ENCODE measurements at places on chromosomes 6 and 20.

DNA sequence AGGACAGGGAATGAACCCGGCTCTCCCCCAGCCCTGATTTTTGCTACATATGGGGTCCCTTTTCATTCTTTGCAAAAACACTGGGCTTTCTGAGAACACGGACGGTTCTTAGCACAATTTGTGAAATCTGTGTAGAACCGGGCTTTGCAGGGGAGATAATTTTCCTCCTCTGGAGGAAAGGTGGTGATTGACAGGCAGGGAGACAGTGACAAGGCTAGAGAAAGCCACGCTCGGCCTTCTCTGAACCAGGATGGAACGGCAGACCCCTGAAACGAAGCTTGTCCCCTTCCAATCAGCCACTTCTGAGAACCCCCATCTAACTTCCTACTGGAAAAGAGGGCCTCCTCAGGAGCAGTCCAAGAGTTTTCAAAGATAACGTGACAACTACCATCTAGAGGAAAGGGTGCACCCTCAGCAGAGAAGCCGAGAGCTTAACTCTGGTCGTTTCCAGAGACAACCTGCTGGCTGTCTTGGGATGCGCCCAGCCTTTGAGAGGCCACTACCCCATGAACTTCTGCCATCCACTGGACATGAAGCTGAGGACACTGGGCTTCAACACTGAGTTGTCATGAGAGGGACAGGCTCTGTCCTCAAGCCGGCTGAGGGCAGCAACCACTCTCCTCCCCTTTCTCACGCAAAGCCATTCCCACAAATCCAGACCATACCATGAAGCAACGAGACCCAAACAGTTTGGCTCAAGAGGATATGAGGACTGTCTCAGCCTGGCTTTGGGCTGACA, 28.8 kb upstream of the ZBP1 start:
- no peak for DNase-seq

GRCh38 chr6:142048593-142048980, 84.1 kb upstream of the GJE1 start:
- no peak for DNase-seq

DNA sequence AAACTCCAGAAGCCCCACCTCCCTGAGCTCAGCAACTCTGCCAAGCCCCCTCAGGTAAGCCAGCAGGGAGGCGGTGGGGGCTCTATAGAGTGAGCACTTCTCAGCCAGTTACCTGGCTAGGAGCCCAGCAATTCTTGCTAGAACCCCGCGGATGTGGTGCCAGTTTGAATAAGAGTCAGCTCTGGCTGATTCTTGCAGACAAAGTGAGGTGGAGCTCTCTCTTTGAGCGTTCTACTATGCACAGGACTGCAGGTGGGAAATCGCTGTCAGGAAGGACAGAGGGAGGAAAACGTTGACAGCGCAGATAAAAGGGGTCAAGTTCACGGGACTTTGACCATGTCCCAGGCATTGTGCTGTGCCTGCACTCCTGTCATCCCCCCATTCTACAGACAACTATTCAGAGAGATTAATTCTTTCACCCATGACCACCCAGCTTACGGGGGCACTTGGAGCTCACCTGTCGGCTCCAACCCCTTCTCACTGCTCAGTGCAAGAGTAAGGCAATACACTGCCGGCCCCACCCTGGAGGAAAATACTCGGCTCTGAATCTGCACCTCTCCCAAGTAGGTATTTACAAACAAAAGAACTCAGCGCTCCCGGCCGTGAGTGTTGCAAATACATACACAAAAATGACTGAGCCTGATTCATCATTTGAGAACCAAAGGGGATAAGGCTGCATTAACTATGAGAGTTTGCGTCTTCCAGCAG, 92.9 kb downstream of the ANKRD60 start:
- DNase-seq, result no peak

GRCh38 chr20:40506537-40506939, 182.5 kb downstream of the MAFB start:
- DNase-seq, result no peak

DNA sequence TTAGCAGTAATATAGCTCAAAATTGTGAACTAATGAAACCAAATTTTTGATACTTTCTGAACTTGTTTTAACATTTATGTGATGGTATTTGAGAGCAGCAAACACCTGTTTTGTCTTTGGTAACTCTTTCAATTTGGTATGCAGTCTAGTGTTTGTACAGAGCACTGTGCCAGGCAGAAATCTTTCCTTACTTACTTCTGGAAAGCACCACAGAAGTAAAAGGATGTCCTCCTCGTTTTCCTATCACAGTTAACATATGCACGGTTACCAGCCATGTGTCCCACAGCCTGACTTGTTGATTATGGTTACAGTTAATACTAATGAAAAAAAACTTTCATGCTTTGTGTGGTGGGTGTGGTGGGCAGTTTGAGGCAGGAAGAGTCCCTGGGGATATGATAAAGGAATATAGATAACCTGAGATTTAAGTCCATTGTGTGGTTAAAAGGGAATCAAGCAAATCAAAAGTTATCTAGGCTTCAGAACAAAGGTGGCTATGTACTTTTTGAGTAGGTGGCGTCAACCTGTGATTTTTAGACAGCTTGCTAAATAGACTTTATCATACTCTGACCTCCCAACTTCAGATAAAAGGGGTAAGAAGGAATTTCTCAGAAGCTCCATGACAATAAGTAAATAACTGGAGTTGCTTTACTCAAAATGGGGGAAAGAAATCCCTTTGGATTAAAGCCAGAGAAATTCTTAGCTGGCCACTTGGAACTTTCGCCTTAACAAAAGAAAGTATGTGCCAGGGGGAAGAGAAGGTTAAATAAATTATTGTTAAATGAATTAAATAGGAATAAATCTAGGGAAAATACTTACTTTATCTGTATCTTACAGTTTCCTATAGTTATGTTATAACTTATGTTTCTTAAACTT, 20.1 kb upstream of the COL10A1 start:
- DNase-seq, result no peak

- no peak for DNase-seq
Observed at GRCh38 chr6:45394586-45395095, 16.9 kb upstream of the SUPT3H start.

DNA sequence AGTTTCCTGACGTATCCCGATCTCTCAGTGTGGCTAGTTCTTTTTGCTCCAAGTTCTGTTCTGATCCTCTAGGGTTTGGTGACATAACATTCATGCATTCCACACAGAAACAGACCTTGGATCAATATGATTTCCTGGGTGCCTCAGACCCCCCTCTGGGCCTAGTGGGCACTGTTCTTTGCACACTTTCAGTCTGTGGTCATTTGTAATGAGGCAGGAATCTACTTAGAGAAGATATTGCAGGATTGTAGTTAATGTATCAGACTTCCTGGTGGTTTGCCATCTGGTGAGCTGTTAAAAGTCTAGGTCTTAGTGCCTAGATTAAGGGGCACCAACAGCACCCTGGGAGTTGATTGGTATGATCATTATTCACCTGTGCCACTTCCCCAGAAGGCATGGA, 7.5 kb downstream of the BEND6 start:
- no peak for DNase-seq

- no peak for DNase-seq
Observed at GRCh38 chr6:84763886-84764331, 489 bp downstream of the TBX18 start.

DNA sequence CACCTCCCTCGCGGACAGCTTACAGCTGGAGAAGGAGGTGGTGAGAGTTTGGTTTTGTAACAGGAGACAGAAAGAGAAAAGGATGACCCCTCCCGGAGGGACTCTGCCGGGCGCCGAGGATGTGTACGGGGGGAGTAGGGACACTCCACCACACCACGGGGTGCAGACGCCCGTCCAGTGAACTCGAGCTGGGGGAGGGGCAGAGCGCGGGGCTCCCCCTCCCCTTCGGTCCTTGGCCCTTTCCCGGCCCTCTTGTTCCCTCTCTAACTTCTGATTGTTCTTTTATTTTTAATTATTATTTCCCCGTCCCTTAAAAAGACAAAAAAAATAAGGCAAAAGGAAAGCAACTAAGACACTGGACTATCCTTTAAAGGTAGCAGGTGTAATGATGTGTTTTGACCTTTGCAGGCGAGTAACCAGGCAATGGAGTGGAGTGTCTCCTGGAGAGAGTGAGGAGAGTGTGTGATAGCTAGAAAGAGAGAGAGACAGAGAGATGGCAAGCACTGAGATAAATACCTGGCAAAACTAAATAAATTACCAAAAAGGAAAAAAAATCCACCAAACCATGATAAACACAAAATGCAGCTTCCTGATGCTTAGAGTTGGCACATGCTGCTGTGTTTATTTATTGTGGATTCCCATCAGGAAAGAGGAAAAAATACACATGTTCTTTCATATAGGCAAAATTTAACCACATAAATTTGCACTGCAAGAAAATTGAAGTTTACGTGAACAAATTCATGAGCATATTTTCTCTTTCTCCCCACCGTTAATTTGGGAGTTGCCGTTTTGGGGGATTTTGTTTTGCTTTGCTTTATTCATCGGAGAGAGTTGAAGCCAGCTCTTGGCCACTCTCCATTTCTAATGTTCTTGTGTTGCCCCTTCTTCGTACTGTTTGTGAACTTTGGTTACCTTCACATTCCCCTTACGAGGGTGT, 1.9 kb downstream of the POU3F2 start:
- no peak for DNase-seq

- no peak for DNase-seq
Observed at GRCh38 chr6:110055387-110055735, 77.2 kb downstream of the GPR6 start.

- no peak for DNase-seq
Observed at GRCh38 chr6:111258615-111259088, 171.3 kb downstream of the SLC16A10 start.

- DNase-seq, result no peak
Observed at GRCh38 chr20:10715035-10715434, 41.2 kb upstream of the JAG1 start.

DNA sequence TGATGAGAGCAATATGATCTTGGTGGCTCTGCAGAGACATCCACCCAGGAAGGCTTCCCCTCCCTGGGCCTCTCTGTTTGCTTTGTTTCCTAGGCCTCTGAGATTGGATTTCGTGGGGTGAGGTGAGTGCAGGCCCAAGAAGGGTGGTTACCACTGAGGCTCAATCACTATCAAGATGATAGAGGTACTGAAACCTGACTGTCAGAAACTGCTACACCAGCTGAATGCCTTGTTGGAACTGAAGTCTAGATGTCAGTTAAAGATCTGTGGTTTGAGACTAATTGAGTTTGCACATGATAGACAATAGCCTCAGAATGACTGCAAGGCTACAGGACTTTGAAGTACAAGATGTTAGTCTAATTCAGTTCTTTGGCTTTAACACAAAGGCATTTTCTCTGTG, 15.2 kb downstream of the VNN1 start:
- DNase-seq, result no peak

DNA sequence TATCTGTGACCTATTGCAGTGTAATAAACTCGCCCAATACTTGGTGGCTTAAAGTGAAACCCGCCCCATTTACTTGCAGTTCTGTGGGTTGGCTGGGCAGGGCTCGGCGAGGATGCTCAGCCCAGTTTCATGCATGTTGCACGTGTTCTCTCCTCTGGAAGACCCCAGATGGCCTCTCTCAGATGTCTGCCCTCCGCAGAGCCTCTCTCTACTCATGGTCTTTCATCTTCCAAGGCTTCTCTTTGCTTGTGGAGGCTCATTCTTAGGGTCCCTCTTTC, 251.4 kb downstream of the SOD2 start:
- no peak for DNase-seq

- no peak for DNase-seq
Observed at GRCh38 chr20:37161830-37162549, 17.1 kb upstream of the RPN2 start.

- DNase-seq, result no peak
Observed at GRCh38 chr6:82584856-82585255, 221.2 kb downstream of the TPBG start.

- no peak for DNase-seq
Observed at GRCh38 chr6:111741177-111741952, 131.9 kb downstream of the FYN start.

DNA sequence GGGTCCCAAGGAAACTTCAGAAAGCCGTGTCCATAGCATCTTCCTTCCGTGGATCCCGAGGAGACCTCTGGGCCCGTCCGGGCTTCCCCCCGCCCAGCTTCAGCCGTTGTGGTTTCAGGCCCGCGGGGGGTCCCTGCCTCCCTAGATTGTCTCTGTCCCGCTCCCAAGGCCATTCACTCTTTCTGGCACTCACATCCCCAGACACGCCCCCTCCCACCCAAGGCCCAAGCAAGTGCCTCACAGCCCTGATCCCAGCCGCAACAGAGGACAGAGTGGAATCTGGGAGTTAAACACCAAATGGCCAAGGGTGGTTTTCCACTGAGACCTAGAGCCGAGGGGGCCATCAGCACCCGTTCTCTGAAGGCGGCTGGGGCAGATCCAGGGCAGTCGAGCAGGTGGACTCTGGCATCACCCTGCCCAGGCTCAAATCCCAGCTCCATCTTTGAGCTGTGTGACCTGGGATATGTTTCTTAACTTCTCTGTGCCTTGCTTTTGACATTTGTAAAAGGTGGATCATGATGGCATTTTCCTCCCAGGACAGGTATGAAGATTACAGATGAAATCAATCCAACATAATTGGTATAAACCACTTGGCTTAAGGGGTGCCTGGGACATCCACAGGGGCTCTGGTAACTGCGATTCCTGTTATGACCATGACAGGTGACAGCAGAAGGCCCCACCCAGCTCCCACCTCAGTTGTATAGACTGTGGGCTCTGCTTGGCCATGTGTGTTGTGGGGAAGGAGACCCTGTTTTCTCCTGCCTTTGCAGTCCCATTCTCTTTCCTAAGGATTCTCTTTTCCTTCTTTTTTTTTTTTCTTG, 48.1 kb downstream of the CTCFL start:
- no peak for DNase-seq

- no peak for DNase-seq
Observed at GRCh38 chr6:161080263-161080970, 88.8 kb downstream of the MAP3K4 start.

DNA sequence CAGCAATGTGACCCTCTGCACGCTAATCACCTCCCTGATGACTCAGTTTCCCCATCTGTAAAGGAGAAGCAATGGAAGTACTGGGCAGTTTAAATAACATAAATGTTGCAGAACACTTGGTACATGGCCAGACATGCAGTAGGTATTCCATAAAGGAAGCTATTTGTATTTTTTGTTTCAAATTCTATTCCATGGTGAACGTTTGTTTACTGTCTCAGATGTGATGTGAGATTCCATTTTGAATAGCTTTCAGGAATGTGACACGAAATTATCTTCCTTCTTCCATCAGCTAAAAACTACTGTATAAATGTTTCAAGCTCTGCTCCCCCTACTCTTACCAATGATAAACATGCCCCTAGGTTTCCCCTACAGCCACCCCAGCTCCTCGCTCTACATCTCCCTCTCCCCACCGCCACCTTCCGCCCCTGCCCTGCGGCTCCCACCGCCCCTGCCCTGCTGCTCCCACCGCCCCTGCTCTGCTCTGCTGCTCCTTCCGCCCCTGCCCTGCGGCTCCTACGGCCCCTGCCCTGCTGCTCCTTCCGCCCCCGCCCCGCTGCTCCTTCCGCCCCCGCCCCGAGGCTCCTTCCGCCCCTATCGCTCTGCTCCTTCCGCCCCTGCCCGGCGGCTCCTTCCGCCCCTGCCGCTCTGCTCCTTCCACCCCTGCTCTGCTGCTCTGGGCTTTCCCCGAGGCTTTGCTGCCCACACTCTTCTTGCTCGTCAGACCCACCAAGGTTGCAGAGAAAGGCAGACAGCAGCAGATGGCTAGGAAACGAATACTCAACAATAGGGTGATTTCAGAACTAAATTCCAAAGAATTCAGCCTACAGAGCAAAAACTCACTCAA, 78.9 kb downstream of the THBS2 start:
- no peak for DNase-seq

- no peak for DNase-seq
Observed at GRCh38 chr20:8844179-8844578, 224.7 kb upstream of the PLCB4 start.
